Activated CD4-positive, alpha-beta T cell treated with anti-CD3 and anti-CD28 coated beads, Interleukin-10, Interleukin-2, amounts not matched to agents 100 ng/mL and 50 ng/mL, durations not matched to agents 16 hours and 8 hours (primary cell): ENCODE measurements at places on chromosomes 11 and 22.
A peak's percentile ranks its signal among the peaks of the same experiment; 100 is the strongest.

DNA sequence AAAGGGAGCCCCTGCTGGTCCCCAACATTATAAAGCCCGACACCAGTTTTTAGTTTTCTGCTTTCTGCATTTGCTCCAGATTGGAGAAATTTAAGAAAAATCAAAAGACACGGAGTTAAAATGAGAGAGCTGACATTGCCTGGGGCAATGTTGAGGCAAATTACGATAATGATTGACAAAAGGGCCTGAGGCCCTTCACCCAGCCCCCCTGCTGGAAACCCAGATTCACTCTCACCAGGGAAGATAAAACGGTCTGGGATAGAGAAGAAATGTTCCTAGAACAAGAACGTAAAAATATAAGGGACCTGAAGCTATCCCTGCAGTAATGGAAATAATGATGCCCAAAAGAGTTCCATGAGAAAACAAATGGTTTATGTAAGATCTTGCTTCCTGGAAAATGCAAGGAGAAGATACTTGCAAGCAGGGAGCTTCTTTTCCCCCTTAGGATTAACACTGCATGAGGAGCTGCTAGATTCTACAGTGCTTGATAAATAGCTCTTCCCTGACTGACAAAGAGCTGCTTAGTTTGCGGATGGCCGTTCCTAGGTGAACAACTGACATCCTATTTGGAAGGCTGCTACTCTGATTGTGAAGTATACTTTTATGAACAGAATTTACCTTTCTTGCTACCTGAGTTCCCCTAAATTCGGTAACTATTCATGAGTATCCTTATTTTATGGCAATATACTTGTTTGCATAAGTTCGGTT lies 40.6 kb upstream of the GNAZ start:
- no peak for DNase-seq

DNA sequence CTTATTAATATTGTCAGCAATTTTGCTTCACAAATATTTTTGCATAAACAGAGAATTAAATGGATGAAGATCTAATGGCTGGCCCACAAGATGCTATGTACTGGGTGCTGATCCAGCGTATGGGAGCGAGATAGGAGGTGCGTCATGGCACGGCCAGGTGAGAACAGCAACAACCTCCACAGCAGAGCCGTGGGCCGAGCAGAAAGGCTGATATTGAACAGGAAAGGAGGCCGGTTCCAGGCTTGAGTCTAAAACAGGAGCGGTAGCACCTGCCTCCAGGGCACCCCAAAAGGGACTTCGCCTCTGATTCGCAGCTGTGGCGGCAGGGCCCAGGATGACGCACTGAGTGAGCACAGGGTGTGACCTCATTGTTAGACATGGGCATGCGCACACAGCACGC lies 1502.1 kb downstream of the TBC1D22A start:
- no peak for DNase-seq

DNA sequence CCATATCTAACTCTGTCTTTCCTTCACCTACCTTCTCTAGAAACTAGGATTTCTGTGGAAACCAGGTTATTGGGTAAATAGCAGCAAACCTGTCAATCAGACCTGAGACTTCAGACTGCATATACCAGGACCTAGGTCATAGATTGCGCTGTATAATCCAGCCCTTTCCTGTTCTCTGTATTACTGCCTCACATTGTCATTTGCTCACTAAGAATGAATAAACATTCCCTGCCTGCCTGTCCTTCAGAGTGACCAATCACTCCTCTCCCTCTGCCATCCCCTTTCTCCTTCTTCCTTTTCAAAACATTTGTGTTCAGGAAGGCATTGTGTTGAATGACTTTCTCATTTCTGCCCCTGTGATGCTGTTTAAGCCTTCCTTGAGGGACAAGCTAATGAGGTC lies 14.1 kb upstream of the FZD4 start:
- DNase-seq = no peak

DNA sequence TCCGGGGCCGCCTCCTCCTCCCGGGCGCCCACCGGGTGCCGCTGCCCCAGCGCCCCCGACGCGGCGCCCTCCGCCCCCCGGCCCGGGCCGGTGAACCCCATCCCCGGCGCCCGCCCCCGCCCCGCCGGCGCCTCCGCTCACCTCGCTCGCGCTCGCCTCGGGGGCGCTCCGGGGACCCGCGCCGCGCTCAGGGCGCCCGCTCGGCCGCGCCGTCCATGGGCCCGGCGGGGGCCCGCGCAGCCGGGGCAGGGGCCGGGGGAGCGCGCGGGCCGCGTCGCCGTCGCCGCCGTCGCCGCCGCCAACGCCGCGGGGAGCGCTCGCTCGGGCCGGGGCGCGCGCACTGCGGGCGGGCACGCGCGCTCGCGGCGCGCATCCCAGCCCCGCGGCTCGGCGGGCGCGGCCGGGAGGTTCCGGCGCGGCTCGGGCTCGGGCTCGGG lies 293 bp downstream of the DUSP8 start:
- DNase-seq = no peak

- peak; percentile 95 for DNase-seq
Observed at GRCh38 chr11:86244063-86244521, 461 bp upstream of the EED start.

DNA sequence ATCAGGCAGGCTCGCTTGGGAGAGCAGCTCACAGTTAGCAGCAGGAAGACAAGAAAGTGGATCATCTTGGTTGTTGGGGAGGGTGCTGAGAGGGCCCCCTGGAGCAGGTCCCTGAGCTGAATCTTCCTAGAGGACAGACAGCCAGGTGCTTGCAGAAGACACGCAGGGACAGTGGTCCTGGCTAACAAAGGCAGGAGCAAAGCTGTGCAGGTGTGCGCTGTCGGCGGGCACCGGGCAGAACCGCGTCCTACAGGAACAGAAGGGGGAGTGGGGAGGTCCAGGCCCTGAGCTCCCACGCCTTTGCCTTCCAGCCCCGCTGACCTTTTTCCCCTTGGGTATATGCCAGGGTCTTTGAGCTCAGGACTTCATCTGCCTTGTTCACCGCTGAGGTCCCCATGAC lies 30.1 kb upstream of the PARVB start:
- no peak for DNase-seq

DNA sequence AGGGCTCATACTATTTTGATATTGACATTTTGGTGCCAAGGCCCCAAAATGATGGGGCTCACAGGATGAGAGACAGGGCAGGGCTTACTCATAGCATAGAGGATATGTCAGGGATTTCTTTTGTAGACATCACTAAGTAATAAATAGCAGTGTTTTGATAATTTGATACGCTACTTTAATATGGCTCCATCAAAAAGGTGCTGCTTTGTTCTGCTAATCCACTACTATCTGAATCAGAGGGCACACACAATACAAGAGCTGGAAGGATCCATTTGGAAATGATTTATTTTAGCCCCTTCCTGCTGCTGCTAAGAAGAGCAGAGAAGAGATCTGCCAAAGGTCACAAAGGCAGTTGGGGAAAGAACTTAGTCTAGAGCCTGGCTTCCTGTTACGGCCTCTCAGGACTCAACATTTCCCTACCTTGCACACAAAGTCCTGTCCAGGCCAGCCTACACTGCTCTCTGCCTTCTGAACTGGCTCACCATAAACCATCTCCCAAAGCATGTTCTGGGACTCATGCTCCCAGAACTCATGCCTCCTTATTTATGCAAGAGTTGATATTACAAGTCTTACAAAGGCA lies 261.3 kb upstream of the ARHGAP20 start:
- no peak for DNase-seq
